Stimulated activated CD8-positive, alpha-beta memory T cell treated with anti-CD3 and anti-CD28 coated beads, Interleukin-7, amount 100 ng/mL, for 24 hours (primary cell): ENCODE measurements at places on chromosomes 4 and X.

GRCh38 chr4:145295547-145295946 lies 115.2 kb upstream of the OTUD4 start:
- no peak for DNase-seq

GRCh38 chrX:71991164-71991563 lies 80.5 kb downstream of the NHSL2 start:
- DNase-seq = no peak

GRCh38 chrX:95703696-95704095 lies 980.9 kb upstream of the DIAPH2 start:
- DNase-seq = no peak

GRCh38 chr4:15945516-15945915 lies 7.0 kb upstream of the FGFBP1 start:
- no peak for DNase-seq

GRCh38 chrX:2781698-2782097 lies 29.9 kb downstream of the XG start:
- DNase-seq = no peak

DNA sequence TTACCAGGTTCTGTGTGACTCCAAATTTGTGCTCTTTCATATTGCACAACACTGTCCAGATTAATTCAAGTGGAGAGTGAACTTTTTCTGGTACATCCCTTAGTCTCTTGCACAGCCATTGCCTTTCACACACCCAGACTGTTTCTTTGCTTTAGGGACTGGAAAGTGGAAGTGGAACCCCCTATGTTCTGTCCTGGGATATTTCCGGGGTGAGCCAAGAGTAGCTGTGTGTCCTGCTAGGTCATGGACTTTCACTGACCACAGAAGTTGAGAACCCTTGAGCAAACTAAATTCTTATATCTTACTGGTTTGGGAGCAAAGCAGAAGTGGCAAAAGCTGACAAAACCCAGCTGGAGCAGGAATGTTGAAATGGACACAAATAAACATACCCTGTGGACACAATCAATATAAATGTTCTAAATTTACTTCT lies 10.3 kb upstream of the VSIG4 start:
- no peak for DNase-seq

GRCh38 chr4:110154582-110154981 lies 43.8 kb downstream of the ELOVL6 start:
- DNase-seq = no peak

DNA sequence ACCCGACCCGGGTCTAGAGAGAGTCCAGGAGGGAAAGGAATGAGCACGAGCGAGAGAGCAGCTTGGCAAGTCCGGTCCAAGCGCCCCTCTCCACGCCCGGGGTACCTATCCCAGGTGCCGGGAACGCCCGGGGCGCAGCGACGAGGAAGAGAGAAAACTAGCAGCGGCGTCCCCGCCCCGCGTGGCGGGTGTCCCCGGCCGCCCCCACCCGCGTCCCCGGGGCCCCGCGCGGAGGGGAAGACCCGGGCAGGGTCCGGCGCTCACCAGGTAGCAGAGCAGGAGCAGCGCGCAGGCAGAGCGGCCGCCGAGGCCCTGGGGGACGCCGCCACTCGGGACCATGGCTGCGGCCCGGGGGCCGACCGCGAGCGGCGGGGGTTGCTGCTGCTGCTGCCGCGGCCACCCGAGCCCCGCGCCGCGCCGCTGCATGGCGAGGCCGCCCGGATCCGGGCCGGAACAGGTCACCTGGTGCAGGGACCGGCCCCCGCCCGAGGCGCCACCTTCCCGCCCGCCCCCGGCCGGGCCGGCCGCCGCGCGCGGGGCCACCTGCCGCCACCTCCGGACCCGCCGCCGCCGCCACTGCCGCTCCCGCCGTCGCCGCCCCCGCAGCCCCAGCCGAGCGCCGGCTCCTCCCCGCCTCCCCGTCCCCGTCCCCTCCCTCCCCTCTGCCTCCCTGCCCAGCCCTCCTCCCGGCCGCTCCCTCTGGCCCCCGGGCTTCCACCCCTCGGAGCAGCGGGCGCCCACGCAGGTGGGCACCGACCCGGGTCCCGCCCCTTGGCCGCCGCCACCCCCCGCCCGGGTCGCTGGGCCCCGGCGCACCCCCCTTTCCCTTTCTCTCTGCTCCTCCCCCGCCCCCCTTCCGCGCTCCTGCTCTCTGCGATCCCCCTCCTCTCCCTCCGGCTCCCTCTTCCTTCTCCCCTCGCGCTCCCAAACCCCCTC lies at the start of gene SEL1L3:
TSS of gene SEL1L3 (minus strand) at position 578 of the 936 bp plus-strand sequence. CDS start at position 426, 152 bp downstream.
- no peak for DNase-seq

- no peak for DNase-seq
Measured at GRCh38 chr4:151854731-151855130, 93.9 kb upstream of the GATB start.

- no peak for DNase-seq
Measured at GRCh38 chrX:11702420-11702819, 36.7 kb upstream of the ARHGAP6 start.

DNA sequence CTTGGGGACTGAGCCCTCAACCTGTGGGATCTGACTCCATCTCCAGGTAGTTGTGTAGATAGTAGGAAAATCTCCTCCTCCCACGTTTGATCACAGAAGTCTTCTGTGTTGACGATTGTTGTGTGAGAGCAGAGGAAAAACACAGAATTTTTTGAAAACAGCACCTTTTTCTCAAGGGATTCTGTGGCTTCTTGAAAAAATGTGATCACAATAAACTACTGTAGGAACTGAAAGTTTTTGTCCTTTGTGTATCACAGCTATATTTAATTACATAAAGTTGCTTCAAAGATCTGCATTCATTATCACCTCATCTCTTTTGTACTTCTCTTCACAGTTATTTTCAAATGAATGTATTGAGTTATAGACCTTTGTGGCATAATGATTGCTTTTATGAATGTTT lies 85.1 kb downstream of the AFF1 start:
- no peak for DNase-seq

DNA sequence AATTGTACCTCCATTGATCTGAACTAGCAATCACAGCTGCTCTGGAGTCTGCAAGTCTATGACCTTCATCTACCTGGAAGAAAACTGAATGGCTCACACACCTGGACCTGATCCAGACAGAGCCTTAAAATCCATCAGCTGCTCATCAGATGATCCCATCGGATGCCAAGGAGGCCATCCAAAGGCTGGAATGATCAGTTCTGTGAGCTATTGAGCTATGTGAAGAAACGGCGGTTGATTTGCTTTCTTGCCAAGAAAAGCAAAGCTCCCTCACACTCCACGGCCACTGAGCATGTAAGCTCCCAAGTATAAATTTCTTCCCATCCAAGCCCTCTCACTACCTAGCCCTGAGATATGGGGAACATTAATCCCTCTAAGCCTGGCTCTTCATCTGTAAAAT lies 63.1 kb downstream of the RELL1 start:
- no peak for DNase-seq

GRCh38 chr4:37748485-37748884 lies 62.3 kb upstream of the RELL1 start:
- no peak for DNase-seq

DNA sequence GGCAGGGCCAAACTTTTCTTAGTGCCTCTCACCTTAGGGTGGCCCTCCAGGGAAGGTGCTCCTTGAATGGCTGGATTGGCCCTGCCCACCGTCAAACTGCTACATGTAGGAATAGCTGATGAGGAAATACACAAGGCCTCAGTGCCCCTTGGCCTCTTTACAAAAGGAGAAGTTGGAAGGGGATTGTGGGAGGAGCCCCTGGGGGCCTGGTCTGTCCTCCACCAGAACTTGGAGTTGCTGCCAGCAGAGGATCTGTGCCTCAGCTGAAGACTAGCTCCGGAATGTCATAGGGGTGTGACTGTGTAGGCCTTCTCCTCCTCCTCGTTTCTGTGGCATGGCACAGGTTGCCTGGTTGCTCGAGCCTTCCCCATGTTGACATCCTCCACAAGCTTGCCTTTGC lies 142.7 kb downstream of the AMMECR1 start:
- no peak for DNase-seq

DNA sequence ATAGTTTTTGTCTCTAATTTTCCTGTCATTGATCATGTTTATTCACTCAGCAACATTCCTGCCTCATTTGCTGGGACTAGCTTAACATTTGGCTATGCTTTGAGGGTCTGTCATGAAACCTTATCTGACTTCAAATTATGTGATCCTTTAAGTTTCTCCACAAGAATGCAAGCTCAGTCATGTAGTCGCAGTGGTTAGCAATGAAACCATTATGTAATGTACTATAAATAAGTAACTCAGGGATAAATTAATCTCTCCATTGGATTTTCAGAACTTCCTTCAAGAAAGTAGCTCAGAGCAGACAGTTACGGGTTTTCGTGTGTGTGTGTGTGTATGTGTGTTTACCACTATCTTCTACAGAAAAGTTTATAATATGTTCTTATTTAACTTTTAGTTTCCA lies 993.6 kb downstream of the ADGRL3 start:
- DNase-seq = no peak

- DNase-seq = no peak
Measured at GRCh38 chr4:70874268-70875156, 27.7 kb upstream of the MOB1B start.

DNA sequence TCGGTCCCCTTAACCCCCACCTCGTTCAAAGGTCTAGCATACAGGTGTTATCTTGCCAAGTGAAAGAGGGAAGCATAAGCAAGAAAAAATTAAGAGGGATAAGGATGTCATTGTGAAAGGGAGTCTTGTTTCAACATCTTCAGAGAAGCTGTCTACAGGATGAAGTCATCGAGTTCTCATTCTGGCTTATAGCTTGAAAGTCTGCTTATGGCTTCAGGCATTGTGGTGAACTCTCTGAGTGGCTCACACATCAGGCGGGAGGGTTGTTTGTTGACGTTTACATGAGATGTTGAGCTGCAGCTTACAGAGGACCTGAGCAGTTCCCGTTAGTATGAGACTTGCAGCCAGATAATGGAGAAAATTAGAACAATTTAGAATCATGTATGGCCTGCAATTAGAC lies 16.6 kb downstream of the MAGEA9B start:
- DNase-seq = no peak

DNA sequence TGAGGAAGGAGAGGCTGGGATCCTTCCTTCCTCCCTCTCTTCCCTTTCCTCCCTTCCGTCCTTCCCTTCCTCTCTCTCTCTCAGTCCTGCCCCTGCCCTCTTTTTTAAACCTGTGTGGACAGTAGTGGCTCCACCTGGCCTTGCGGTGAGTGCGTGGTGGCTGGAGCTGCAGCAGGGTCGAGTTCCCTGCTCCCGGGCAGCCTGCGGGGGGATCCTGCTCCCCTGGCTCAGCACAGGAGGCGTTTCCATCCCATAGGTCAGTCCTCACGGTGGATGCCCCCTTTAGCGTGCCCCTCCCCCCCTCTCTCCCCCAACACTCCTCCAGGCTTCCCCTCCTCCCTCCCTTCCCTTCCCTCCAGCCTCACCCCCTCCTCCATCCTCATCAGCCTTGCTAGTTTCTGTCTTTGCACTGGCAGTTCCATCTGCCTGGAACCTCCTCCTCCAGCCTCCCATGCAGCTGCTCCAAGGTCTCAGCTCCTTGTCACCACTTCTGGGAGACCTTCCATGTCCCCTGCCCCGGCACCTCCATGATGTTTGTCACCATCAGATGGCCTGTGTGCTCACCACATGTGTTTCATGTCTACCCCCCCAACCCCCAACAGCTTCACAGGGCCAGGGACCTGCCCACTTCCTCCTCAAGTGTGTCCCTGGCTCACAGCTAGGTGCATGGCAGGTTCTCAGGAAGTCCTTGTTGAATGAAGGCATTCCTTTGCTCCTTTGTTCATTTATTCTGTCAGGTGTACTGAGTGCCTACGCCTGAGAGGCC lies 68.4 kb downstream of the PSAPL1 start:
- no peak for DNase-seq

- DNase-seq = peak; percentile 9
Measured at GRCh38 chrX:19372170-19372546, 28.4 kb downstream of the PDHA1 start.

GRCh38 chr4:121228848-121229247 lies 64.7 kb upstream of the TNIP3 start:
- DNase-seq = no peak

DNA sequence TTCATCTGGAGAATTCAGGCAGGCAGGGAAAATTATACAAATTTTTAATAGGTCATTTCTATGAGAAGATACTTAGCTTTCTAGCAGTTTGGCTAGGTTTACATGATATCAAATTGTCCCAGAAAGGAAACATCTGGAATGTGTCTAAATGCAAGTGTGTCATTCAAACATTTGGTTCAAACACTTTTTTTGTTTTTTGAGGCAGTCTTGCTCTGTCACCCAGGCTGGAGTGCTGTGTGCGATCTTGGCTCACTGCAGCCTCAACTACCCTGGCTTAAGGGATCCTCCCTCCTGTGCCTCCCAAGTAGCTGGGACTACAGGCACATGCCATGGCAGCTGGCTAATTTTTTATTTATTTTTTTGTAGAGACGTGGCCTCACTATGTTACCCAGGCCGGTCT lies 31.6 kb downstream of the SPARCL1 start:
- DNase-seq = no peak

DNA sequence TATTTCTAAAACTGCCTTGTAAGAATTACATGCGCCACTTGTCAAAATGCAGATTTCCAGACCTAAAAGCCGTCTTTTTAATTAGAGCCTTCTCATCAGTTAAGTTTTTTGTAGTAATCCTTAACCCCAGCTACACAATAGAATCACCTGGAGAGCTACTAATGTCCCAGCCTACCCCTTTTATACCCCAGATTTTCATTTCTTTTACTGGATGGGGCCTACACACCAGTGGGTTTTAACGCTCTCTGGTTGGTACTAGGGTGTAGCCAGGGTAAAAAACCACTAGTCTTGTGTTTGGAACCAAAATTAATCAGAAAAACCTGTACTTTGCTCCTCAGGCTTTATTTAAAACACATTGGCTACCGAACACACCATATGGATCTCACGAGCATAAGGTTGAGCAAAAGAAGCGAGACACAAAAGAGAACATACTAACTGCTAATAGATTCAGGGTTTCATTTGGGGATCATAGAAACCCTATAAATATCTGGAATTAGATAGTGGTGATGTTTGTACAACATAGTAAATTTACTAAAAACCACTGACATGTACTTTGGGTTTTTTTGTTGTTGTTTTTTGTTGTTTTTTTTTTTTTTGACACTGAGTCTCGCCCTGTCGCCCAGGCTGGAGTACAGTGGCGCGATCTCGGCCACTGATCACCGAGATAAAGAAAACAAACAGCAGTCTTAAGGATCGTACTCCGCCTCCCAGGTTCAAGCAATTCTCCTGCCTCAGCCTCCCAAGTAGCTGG lies 30.6 kb downstream of the BBS12 start:
- DNase-seq = no peak

GRCh38 chrX:69218407-69218997 lies 53.2 kb upstream of the PJA1 start:
- no peak for DNase-seq

- DNase-seq = no peak
Measured at GRCh38 chrX:97619499-97619898, 735.8 kb downstream of the RPA4 start.

GRCh38 chrX:135984791-135985156 lies 461 bp upstream of the SLC9A6 start:
- DNase-seq = no peak

DNA sequence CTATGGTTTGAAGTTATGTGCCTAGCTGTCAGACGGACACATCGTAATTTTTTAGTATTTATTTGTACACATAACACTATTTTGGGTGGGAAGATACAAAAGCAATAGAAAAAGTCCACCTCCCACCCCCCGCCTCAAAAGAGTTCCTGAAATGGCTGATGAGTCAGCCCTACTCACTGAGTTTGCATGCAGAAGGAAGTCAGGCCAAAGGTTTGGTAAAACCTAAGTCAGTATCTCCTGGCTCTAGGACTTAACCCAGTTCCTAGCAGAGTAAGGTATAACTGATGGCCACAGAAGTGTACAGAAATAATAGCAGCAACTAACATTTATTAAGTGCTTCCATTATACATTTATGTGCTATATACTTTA lies 2.9 kb upstream of the KLHL2 start:
- DNase-seq = no peak
